ENCODE measurements at places on chromosomes 2 and 18.

DNA sequence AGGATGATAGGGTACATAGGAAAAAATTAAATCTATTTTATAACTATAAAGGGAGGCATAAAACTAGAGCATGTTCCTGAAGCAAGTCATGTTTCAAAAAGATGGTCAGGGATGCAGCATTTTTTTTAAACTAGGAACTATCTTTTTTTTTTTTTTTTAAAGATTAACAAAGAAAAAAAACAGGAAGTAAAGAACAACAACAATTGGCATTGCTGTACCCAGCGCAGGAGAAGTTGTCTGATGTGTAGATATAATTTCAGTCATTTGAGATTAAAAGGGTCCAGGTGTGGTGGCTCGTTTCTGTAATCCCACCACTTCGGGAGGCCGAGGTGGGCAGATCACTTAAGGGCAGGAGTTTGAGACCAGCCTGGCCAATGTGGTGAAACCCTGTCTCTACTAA is 41.5 kb downstream of the PMAIP1 start:
- DNase-seq: no peak

- no peak for DNase-seq
Observed at GRCh38 chr2:149575752-149576151, 11.8 kb downstream of the MMADHC start.

DNA sequence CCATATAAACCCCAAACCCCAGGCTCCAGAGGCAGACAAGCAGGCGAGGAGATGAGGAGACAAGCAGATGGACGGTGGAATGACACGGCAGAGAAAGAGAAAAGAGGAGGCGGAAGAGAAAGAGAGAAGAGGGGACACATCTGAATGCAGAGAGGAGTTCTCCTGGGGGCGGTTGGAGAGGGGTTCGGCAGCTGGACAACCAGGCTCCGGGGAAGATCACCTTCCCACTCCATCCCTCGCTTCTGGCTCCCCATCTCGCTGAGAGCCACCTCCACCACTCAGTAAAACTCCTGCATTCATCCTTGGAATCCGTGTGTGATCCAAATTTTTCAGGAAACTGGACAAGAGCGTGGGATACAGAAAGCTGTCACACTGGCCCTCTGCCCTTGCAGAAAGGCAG is 966.7 kb upstream of the NXPH2 start:
- DNase-seq: no peak

DNA sequence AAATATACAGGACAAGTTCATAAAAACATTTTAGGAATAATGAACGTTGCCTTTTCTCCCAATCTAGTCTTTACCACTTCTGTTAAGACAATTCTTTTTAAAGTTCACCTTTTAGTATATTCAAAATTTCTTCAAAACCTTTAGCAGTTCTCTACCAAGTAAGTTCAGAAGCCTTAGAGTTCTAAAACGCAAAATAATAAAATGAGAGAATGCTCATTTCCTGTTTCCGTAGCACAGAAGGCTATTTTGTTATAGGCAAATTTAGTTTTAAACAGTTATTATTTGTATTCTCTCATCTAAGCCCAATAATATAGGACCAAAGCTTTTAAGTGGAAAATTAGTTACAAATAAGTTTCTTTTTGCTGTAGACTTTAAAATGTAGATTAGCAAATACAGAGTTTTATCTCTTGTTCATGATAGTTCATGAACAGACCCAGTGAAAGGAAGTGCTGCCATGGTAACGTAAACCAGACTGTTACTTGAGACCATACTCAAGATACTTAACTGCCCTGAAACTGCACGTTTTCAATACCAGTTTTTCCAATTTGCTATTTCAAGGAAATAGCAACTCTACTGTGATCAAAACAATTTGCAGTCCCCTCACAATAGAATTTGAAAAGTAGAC is 173.1 kb upstream of the STON1 start:
- DNase-seq: no peak

DNA sequence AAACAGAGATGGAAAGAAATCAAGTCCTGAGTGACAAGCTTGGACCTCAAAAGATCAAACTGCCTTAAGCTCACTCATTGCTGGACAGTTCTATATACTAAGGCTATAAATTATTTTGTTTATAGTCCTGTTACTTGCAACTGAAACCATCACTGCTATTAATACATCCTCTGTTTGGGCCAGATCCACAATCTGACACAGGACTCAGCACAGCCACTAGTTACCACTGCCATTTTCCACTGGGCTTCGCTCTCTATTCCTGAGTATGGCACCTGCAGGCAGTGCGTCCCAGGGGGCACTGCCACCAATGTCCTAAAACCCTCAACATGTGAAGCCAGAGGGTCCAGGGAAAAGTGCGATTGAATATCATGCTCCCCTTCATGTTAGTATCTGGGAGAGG is 52.3 kb downstream of the CYP26B1 start:
- no peak for DNase-seq

DNA sequence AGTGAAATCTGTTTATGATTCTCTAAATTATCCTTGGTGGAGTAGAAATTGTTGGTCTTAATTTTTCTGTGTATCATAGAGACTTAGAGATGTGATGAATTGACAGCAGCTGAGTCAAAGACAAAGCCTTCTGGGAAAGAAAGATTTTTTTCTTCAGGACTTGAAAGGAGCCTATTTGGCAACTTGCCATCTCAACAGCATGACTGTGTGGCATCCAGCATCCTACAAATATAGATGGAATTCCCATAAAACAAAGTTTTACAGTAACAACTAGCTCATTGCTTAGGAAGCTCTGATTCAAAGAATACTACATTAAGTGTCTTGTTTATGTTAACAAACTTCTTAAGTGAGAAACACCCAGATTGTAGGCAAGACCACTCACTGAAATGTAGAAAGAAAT is 79.2 kb upstream of the SETBP1 start:
- no peak for DNase-seq

- no peak for DNase-seq
Observed at GRCh38 chr2:10236571-10237391, 65.9 kb upstream of the HPCAL1 start.

GRCh38 chr2:56450047-56450446 is 266.3 kb downstream of the CCDC85A start:
- DNase-seq: no peak

DNA sequence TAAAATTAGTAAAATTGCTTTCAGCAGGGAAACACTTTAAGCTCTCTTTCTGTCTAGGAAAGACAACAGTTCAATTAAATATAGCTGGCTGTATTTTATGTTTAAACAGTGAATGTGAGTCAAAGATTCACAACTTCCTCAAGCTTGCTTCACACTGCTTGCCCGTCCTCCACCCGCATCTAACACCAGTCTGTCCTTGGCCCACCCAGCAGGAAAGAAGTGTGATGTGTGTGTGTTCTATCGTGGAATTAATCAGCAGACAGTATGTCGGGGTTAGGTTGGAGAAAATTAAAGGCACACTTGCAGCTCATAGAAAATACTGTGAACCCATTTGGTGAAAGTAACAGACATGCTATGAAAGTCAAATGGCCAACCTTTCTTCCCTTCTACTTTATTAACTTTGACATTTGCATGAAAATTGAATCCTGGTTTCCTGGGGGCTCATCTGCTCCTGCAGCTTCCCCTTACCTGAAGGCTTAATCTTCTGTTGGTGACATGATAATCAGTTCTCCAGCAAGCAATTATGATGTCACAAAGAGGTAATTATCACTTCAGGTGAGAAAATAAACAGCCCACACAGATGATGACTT is 182.0 kb downstream of the UXS1 start:
- no peak for DNase-seq

DNA sequence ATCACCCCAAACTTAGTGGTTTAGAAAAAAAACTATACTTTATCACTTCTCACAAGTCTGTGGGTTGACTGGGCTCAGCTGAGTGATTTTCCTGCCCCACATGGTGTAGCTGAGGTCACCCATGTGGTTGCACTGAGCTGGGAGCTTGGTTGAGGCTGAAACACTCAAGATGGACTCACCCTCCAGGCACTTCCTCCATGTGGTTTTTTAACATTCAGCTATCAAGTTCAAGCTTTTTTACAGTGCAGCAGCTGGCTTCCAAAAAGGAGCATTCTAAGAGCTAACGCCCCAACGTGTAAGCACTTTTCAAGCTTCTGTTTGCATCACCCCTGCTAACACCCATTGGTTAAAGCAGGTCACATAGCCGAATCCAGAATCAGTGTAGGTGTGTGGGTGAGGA is 105.9 kb upstream of the CREB1 start:
- DNase-seq: no peak

DNA sequence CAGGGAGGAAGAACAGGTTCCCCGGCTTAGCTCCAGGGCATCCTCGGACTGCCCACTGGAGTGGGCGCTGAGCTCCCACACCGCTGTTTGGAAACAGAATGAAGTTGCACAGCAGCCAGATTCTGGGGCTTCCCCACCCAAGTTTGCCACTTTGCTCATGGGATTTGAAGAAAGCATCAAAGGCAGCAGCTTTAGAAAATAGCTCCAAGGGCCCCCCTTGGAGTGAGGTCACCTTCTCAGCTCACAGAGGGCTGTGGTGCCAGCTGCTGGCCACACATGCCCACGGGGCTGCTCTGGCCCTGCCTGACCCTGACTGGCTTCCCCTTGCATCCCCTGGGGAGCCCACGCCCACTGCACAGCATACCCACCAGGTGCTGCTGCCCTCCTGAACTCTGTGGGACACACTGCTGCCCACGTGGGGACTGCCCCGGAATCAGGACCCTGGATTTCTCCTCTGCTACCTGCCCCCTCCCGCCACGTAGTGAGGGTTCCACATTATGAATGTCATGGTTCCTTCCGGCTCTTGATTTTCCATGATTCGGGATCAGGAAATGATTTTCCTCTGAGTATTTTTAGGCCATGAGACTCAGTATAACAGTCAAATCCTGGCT is 70.3 kb downstream of the TGOLN2 start:
- DNase-seq: no peak

GRCh38 chr2:233346376-233346775 is 7.9 kb upstream of the DGKD start:
- DNase-seq: no peak

DNA sequence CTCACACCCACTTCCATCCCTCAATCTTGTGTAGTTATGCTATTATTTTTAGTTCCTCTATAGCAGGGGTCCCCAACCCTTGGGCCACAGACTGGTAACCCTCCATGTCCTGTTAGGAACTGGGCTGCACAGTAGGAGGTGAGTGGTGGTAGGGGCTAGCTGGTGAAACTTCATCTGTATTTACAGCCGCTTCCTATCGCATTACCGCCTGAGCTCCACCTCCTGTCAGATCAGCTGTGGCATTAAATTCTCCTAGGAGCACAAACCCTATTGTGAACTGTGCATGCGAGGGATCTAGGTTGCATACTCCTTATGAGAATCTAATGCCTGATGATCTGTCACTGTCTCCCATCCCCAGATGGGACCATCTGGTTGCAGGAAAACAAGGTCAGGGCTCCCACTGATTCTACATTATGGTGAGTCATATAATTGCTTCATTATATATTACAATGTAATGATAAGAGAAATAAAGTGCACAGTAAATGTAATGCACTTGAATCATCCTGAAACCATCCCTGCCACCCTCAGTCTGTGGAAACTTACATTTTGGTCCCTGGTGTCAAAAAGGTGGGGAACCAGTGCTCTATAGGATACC is 1.6 kb upstream of the RAB11FIP5 start:
- DNase-seq: no peak

DNA sequence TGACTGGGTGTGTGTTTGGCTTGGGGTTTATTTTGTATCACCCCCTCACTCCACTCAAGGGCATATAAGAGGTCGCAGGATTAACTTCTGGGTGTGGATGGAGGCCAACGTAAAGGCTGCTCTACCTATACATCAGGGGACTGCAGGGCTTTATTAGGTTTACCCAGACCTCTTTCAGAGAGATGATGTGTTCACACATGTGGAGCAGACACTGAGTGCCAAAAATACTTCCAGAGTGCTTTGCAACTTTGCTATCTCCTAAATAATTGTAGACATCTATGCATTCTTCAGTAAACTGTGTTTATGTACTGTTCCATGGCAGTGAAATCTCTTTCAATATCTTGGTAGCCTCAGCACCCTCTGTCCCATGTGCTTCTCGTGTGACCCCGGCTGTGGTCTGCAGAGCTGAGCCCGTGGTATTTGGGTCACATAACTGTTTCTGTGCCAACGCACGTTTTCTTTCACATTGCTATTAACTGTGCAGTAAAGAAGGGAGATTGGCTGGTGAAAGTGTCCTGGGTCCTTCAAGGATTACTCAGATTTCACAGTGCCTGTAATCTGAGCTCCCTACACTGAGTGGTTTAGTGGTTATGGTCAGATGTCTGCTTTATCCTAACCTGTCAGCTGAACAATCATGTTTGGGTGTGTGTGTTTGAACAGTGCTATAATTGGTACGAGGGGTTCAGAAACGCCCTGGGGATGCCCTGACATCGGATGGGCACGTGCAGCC is 208.1 kb downstream of the VAPA start:
- DNase-seq: no peak

GRCh38 chr18:54734059-54734458 is 94.2 kb upstream of the RAB27B start:
- DNase-seq: no peak

DNA sequence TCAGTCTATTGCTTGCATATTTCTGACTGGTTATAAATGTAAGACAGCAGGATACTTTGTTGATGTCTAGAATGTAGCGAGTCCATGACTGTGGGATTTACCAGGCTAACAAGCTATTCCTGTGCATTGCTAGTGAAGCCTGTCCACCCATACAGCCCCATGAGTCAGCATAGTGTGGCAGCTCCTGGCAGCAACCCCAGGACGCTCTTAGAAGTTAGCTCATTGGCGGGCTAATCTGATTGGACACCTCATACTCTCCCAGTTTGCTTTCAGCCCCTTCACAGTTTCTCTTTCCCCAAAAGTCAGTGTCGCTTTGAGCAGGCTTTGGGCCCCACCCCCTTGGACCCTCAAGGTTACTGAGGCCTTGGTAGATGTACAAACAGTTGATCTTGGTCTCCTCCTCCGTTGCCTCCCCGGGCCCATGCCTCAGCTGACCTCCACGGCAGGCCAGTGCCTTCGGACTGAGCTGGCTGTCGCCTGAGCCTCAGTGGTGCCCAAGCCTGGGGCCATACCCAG is 48.0 kb downstream of the COA5 start:
- no peak for DNase-seq

- no peak for DNase-seq
Observed at GRCh38 chr2:42359965-42360483, 993 bp downstream of the COX7A2L start.

GRCh38 chr18:10518595-10519255 is 7.1 kb upstream of the NAPG start:
- no peak for DNase-seq

Data from left renal cortex interstitium (tissue), 4 donors.